ENCODE measurements at places on chromosomes 7 and 10.

- no peak for DNase-seq
These were observed 22.4 kb upstream of the FGL2 start for GRCh38 chr7:77222065-77222464.

GRCh38 chr7:31059551-31059950 lies 7.4 kb downstream of the ADCYAP1R1 start:
- DNase-seq = no peak

DNA sequence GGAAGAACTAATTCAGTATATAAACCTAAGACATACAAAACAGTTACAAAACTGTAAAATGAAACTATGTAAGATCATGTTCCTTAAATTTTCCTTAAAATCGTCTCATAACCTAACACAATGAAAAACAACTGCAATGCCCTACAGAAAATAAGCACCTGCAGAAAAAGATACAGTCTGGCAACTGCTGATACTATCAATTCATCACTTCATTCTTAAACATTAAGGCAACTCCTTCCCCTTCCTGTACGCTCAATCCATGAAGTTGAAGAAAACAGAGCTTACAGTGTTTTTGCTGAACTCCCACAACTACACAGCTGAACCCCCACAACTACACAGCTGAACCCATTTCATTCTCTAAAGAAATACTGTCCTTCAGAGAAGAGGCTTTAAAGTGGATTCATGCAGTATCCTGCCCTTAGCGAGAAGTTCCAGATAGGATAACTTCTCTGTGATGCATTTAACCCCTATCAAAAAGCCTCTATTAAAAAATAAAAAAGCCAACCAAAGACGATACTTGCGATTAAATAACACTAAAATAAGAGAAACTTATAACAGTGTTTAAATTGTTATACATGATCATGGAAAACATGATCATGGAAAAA lies 50.0 kb downstream of the JMJD1C start:
- DNase-seq = no peak

DNA sequence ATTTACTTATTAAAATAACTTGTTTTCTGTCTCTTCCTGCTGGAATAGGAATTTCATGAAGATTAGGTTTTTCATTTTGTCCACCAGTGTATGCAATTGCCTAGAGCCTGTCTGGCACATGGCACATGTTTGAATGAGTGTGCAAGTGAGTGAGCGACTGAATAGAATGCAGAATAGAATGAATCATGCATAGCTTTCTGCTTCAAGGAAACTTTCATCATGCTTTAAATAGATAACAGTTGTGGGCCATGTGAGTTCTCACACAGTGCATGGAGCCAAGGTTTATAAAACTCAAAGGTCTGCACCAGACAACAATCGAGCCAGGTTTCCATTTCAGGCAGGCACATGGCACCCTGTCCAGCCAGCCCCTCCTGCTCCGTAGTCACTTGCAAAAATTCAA lies 74.2 kb upstream of the HECW1 start:
- DNase-seq = no peak

GRCh38 chr10:91974960-91975359 lies 51.4 kb downstream of the BTAF1 start:
- no peak for DNase-seq

DNA sequence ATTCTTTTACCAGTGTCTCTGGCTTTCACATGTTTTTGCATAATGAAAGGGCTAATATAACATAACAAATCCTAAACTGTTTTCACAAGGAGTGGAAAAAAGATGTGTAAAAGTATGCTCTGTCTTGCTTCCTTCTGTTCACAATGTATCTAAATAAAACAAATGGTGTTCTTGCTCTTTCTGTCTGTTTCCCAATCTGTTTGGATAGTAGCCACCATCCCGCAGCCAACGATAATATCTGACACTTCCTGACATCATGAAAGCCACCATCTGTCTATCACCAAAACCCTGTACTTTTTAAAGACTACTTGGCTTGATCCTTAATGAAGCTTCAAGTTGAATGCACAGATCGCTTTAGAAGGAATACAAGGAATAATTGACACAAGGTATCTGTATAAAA lies 246.2 kb downstream of the ETV1 start:
- DNase-seq = no peak
